ENCODE measurements at places on chromosomes 13 and 19.

- no peak for DNase-seq
These were observed 31.2 kb downstream of the CEBPG start for GRCh38 chr19:33404506-33405253.

DNA sequence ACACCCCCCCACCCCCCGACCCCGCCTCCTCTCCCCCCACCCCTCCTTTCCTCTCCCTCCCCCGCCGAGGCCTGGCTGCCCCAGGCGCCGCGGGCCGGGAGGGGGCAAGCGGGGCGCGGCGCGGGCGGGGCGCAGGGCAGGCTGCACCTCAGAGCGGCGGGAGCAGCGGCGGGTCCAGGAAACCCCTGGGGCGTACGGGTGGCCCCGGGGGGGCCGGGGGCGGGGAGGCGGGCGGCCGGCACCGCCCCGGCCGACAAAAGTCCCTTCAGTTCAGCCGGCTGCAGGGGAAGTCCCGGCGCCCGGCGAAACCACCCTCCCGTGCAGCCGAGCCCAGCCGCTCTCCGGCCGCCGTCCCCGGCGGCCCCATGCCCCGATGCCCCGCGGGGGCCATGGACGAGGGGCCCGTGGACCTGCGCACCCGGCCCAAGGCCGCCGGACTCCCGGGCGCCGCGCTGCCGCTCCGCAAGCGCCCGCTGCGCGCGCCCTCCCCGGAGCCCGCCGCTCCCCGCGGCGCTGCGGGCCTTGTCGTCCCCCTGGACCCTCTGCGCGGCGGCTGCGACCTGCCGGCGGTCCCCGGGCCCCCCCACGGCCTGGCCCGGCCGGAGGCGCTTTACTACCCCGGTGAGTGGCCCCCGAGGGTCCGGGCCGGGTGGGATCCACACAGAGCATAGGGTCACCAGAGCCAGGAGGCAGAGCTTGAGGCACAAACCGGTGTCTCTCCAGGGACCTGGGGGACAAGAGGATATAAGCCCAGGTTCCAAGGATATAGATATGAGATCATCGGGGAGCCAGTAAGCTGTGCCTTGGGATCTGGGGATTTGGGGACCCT, at the start of gene BCL3:
Gene BCL3 (plus strand): TSS at position 283 of the 829 bp plus-strand sequence. CDS start 83 bp downstream, at position 366.
- peak; percentile 45 for DNase-seq

DNA sequence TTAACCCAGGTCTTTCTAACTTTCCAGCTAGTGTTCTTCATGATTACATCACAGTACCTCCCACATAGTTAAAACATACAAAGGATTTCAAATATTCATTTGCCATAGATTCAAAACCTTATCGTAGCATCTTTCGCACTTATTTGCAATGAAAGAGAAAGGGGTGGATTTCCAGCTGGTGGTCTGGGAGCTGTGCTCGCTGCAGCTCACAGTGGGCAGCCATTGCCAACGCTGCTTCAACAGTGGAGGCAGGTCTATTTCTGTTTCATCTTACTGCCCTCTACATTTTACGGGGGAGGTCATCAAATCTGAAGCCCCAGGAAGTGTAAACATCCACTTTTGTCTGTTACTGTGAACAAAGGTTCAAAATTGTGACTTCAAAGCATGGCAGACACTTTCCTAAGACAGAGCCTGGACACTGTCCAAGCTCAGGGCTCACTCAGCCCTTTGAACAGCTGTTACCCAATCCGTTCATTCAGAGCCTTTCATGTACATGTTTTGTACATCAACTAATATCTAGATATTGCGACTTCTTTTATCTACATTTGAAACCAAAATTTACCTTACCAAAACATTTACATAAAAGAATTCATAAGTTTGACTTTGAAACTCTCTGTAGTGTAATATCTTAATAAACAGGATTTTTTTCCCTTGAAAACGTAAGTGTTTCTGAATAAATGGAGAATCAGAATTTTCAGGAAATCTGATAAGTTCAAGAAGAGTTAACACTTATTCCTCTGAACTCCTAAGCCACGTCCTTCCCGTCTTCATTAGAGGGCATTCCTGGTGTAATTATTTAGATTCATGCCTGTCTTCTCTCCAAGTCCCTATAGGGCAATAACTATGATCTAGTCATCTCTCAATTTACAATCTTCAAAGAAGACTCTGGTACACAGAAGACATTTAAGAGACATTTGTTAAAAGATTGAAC, 25.1 kb downstream of the STARD13 start:
- no peak for DNase-seq

DNA sequence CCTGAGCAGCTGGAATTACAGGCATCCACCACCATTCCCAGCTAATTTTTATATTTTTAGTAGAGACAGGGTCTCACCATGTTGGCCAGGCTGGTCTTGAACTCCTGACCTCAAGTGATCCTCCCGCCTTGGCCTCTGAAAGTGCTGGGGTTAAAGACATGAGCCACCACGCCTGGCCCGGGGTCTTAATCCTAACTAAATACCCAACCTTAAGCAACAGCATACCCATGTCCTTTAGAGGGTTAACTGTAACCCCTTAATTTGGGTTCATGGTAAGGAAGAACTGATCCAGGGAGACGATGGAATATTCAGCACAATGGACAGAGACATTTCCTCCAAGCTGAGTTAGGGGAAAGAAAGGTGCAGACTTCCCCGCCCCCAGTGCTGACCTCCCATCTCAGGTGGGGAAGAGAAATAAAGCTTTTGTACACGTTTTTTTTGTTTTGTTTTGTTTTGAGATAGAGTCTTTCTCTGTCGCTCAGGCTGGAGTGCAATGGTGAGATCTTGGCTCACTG, 8.7 kb upstream of the GALP start:
- no peak for DNase-seq

- no peak for DNase-seq
These were observed 69.9 kb downstream of the SLAIN1 start for GRCh38 chr13:77767413-77767812.

- no peak for DNase-seq
These were observed 15.5 kb downstream of the NCLN start for GRCh38 chr19:3201072-3201700.

- DNase-seq: no peak
These were observed 16.3 kb downstream of the GPR183 start for GRCh38 chr13:99290894-99291293.

DNA sequence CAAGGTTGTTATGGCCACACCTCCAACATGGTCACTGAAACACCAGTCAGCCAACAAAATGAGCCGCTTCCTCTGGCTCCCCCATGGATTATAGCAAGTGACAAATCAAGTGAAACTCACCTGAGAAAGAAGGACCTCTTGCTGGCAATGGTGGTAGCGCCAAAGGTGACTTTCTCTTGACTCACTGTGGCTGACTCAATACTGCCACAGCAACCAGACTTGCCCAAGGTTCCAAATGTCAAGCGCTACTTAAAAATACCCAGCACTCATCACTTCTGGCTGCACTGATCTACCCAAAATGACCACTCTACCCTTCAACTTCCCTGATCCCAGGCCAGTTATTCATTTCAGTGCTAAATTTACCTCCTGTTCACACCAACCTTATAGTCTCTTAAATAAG, 495.5 kb downstream of the FOXO1 start:
- DNase-seq: no peak

- DNase-seq: no peak
These were observed 120.6 kb downstream of the ABCC4 start for GRCh38 chr13:95180513-95181245.

- no peak for DNase-seq
These were observed 909.5 kb upstream of the GPC6 start for GRCh38 chr13:92317066-92317465.

- no peak for DNase-seq
These were observed 113.2 kb downstream of the STARD13 start for GRCh38 chr13:33172400-33172799.

- DNase-seq: no peak
These were observed 15.5 kb downstream of the C19orf47 start for GRCh38 chr19:40332669-40333068.

GRCh38 chr19:32101206-32101605, 244.2 kb upstream of the ZNF507 start:
- DNase-seq: no peak

- no peak for DNase-seq
These were observed 10.6 kb upstream of the NUP62 start for GRCh38 chr19:49939721-49940481.

GRCh38 chr13:41465241-41465847, 8.0 kb downstream of the RGCC start:
- DNase-seq: no peak

- no peak for DNase-seq
These were observed 48.0 kb upstream of the KATNAL1 start for GRCh38 chr13:30355384-30355699.

- no peak for DNase-seq
These were observed 29.5 kb upstream of the ANKRD10 start for GRCh38 chr13:110944121-110944967.

- no peak for DNase-seq
These were observed 3.4 kb upstream of the RPS11 start for GRCh38 chr19:49492573-49493405.

DNA sequence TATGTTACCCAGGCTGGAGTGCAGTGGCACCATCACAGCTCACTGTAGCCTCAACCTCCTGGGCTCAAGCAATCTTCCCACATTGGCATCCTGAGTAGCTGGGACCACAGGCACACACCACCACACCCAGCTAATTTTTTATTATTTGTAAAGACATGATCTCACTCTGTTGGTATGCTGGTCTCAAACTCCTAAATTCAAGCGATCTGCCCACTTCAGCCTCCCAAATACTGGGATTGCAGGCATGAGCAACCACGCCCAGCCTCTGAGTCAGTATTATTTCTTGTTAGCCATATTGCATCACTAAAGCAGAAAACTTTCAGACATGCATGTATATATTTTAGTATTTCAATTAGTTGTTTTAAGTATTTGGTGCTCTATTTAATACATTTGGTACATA, 376.4 kb downstream of the GPC6 start:
- DNase-seq: no peak

GRCh38 chr13:110230661-110231347, 76.2 kb downstream of the COL4A1 start:
- DNase-seq: no peak

All from mesothelial cell of epicardium (in vitro differentiated cells).